Uterus (tissue), 4 donors: ENCODE measurements at places on chromosomes 5 and 9. TPM values are rescaled to one million over a fixed set of nuclear protein-coding genes. Genes with fewer than 3 reads are reported as not detected.

- H3K4me1 ChIP-seq = no peaks in the 10 kb centered on the region
- H3K27me3 ChIP-seq = no peaks in the 10 kb centered on the region
- H3K36me3 ChIP-seq = no peaks in the 10 kb centered on the region
- H3K27ac ChIP-seq = peak overlapping the region; percentile 56
- no peak for DNase-seq
- no peak overlapping the region for H3K4me3 ChIP-seq
These were observed 93.4 kb upstream of the ITGA2 start for GRCh38 chr5:52895572-52896413.

- no peaks in the 10 kb centered on the region for H3K27me3 ChIP-seq
- no peaks in the 10 kb centered on the region for H3K36me3 ChIP-seq
- H3K4me1 ChIP-seq = no peaks in the 10 kb centered on the region
- H3K27ac ChIP-seq = no peak overlapping the region
- no peak for DNase-seq
These were observed 34.5 kb upstream of the SLC46A2 start for GRCh38 chr9:112925058-112925641.

- DNase-seq = peak; percentile 31
- H3K27me3 ChIP-seq = no peaks in the 10 kb centered on the region
- H3K4me1 ChIP-seq = no peaks in the 10 kb centered on the region
- H3K36me3 ChIP-seq = no peaks in the 10 kb centered on the region
- peak overlapping the region; percentile 55 for H3K4me3 ChIP-seq
These were observed 2.5 kb downstream of the FST start for GRCh38 chr5:53482717-53483638.

DNA sequence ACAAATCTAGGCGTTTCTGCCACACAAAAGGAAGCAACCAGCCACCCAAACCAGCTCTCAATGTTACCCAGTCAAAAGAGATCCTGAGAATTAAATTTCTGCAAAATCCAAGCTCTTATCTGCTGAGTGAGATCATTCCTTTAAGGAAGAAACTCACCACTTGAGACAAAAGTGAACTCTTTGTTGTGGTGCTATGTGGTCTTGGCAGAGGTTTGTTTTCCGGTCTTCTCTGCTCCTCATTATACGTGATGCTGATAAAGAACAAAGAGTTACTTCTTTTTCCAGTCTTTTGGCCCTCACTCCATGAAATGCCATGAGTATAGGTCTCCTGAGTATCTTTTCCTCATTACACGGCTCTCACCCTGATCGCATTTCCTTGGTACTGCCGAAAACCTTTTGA is 82.1 kb downstream of the PRKACG start:
- H3K4me1 ChIP-seq = no peaks in the 10 kb centered on the region
- no peak overlapping the region for H3K4me3 ChIP-seq
- no peak for DNase-seq

Gene MEIKIN
- total RNA-seq = not detected
